ENCODE measurements at places on chromosomes 6 and 20.

DNA sequence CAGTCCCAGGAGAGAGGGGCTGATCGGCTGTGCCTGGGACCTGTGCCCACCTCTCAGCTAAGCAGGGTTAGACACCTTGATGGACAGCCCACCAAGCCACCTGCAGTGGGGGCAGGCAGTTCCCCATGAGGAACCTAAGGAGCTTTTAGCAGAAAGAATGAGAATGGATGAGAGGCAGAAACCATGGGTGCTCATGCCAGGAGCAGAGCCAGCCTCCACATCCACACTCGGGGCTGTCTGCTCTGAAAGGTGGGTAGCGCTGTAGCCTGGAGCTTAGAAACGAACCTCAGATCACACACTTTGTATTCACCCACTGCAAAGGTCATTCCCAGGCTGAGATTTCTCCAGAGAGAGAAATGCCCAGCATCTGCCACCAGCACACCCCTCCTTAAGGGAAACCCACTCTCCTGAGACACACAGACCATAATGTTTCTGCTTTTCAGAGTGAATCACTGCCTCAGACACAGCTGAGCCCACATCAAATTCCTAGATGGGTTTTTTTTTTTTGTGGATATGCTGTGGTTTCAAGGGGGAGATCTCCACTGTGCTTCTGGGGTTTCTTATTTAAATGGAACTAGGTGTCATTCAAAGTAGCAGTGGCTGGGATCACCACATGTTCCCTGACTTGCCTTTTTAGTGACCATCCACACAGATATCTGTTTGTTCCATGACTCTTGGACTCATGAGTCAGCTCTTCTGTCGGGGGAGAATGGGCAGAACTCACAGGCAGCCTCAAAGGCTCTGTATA lies 218.9 kb downstream of the EYA2 start:
- DNase-seq = no peak

DNA sequence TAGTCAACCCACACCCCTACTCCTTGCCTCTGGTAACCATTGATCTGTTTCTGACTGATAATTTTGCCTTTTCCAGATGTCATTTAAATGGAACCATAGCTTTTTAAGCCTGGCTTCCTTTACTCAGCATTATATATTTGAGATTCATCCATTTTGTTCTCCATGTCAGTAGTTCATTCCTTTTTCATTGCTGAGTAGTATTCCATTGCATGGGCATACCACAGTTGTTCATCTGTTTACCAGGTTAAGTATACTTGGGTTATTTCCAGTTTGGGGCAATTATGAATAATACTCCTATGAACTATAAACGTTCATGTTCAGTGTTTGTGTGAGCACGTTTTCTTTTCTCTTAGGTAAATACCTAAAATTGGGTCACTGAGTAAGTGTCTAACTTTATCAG lies 25.1 kb downstream of the FGD2 start:
- no peak for DNase-seq

- DNase-seq = no peak
Observed at GRCh38 chr6:119240257-119241110, 109.1 kb downstream of the MAN1A1 start.

- no peak for DNase-seq
Observed at GRCh38 chr6:53643481-53643965, 22.0 kb downstream of the KLHL31 start.

DNA sequence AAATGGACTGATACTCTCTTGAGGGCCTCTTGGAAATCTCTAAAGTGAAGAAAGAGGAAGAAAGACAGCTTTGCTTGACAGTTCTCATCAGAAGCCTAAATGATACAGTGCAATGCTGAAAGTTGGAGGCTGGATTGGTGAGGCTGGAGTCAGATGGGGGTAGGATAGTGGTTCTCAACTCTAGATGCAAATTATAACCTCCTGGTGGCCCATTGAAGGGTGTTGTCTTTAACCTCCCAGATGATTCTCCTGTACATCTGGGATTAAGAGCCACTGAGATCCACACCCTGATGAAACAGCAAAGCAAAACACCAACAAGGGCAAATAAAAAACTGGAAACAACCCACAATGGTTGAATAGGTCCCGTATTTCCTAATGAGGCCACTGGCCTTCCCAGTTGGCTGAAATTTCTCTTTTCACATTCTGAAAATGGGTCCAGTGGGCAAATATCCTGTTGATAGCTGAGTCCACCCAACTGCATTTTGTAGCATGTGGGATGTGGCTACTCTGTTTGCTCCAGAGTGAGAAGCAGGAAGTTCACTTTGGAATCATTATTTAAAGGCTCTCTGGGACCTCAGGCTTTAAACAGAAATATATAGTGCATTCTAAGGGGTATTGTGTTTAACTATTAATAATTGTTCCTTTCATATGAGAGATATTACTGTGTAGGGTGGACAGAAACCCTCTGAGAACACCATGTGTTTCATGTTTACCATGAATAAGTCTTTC lies 208.1 kb downstream of the SOX4 start:
- no peak for DNase-seq

- DNase-seq = no peak
Observed at GRCh38 chr20:24450177-24450576, 19.3 kb upstream of the SYNDIG1 start.

DNA sequence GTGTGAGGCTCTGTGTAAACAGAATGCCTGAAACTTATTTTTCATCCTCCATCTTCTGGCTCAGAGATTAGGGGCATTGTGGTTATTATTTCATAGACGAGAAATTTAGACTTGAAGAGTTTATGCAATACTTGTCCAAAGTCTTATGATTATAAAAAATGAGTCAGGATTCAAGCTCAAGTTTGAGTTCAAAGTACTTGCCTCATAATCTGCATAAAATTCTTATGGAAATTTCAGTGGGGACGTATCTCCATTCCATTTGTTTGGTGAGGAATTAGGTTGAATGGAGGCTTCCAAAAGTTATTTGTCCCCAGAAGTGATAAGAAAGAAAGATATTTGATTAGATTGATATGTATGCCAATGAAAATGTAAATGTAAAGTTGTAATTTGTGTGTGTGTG lies 93.7 kb upstream of the CLVS2 start:
- no peak for DNase-seq

DNA sequence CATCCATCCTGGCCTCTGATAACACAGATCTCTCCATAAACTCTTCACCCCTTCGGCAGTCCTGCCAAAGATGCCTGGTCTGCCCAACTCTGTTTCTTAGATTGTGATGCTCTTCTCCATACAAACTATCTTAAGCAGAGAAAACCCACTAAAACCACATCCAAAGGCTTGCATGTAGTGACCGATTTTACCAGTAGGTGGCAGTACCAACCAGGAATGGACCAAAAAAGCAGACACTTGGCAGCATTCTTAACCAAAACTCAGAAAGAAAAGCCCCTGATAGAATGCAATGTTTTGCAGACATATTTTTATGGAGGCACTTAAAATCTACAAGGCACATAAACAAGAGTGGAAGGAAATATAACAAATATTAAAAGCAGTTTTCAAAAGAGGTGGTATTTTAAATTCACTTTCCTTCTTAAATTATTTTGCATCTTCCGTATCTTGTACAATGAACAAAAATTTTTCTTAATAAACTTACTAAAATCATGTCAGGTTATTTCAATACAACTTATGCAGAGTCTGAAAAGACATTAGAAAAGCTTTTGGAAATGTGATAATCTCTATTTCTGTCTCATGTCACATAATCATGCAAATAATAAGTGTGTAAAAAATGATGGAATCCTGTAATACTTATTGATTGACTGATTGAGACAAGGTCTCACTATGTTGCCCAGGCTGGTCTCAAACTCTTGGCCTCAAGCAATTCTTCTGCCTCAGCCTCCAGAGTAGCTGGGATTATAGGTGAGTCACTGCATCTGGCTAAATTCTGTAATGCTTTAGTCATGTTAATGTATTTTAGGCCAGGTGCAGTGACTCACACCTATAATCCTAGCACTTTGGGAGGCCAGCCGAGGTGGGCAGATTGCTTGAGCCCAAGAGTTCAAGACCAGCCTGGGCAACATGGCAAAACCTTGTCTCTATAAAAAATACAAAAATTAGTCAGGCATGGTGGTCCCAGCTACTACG lies 29.4 kb downstream of the LRP11 start:
- peak; percentile 21 for DNase-seq

- no peak for DNase-seq
Observed at GRCh38 chr6:5411414-5411813, 150.1 kb downstream of the FARS2 start.

DNA sequence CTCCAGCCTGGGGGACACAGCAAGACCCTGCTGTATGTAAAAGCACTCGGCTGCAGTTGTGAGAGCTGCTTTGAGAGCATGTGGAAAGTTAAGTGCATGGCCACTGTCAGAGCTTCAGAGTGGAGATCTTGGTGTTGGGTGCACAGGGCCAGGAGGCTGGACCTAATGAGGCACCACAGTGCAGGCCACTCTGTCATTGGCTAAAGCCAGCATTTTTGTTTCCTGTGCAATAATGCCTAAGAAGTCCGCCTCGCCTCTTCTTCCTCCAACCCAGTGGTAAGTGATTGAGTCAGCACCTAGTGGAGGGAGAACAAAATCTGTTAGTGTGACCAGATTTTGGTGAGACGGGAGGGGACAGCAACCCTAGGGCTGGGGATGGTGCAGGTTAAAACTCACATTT lies 60.6 kb downstream of the SSR1 start:
- no peak for DNase-seq

GRCh38 chr6:128422871-128423270 lies 97.5 kb downstream of the PTPRK start:
- no peak for DNase-seq
